KBM-7 (cell line): ENCODE measurements at places on chromosomes 16 and 17.

- DNase-seq: no peak
Measured at GRCh38 chr16:50539053-50539695, 9.0 kb upstream of the NKD1 start.

- no peak for DNase-seq
Measured at GRCh38 chr16:1990351-1991134, 773 bp downstream of the SYNGR3 start.

- DNase-seq: no peak
Measured at GRCh38 chr17:65030618-65031017, 25.9 kb downstream of the GNA13 start.

GRCh38 chr17:58329035-58329809 lies 627 bp upstream of the TSPOAP1 start:
- peak; percentile 98 for DNase-seq

DNA sequence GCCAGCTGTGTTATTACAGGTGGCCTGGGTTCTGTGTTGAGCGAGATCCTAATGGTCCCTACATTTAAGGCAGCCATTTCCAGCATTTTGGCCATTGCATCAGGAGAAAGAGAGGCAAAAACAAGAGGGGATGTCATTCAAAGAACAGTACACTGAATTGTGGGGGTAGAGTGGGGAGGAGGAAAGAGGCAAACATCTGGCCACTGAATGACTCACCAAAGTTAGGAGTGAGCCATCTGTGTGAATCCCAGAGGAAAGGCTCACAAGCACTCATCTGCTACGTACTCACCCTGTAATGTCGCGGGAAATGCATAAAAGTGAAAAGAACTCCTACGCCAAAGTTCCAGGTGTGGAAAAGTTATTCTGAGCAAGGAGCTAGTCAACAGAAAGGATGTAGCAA lies 16.7 kb downstream of the KRABD2 start:
- DNase-seq: peak; percentile 43

- DNase-seq: no peak
Measured at GRCh38 chr16:25030420-25031131, 15.4 kb upstream of the ARHGAP17 start.

- DNase-seq: no peak
Measured at GRCh38 chr16:74738113-74738541, 36.5 kb downstream of the FA2H start.

DNA sequence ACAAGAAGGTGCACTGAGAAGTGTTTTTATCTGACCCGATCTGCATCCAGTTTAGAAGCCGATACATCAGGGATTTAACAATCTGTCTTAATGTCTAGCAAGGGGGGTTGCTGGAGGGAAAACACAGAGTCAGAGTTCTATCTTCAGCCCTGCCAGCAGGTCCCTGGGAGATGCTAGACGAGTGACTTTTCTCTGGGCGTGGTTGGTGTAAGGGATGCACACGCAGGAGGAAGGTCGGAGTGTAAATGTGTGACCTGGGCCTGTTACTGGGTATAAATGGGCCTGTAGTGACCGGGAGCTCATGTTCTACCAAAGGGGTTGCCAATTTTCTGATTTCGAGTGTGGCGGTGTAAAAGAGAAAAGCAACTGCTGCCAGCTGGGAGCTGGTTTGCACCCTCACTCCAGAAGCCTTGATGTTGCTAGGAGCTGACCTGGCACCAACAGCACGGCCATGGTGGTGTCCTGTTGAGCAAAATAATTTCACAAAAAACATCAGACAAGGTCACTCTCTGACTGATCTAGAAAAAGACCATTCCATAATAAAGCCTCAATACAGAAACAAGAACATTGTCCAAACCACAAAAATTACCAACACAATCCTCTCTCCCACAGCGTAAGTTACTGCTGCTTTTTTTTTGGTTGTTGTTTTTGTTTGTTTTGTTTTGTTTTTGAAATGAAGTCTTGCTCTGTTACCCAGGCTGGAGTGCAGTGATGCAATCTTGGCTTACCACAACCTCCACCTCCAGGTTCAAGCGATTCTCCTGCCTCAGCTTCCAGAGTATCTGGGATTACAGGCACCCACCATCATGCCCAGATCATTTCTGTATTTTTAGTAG lies 1.3 kb upstream of the KCTD13 start:
- DNase-seq: no peak

DNA sequence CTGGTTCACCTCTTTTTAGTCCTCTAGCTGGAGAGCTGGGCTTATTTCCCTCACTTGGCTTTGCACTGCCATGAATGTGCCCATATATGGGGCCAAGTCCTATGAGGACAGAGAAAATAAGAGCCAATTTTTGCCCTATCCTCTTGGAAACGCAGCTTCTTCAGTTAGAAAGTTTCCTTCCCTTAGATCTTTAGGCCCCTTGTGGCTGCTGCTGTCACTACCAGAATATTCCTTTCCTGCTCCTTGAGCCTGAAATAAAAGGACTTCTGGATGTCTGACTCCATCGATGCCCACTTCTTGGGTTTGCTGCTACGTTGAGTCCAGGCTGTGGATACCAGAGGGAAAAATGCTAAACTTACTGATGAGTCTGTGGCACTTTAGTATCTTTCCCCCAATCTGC lies 487.1 kb downstream of the GRIN2A start:
- no peak for DNase-seq

DNA sequence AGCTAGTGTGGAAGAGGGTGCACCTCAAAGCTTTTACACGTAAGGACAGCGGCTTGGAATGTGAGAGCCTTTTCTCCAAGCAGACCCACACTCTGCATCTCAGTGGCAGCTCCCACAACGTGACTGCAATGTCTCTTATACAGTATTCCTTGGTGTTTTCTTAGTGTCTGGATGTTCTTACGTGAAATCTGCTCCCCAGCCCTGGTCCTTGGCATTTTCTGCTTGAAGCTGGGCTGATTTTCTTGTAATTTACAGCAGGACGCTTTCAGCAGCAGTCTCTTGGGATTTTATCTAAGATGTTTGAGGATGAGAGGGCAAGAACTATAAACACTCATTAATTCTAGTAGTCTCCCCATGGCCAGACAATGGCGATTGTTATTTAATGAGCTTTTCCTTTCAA lies 12.1 kb upstream of the POLR3E start:
- DNase-seq: no peak

GRCh38 chr16:1333149-1333812 lies at the start of gene BAIAP3:
BAIAP3 (plus strand) TSS chr16:1333645; CDS start chr16:1338550, 4,905 bp downstream.
- DNase-seq: no peak

DNA sequence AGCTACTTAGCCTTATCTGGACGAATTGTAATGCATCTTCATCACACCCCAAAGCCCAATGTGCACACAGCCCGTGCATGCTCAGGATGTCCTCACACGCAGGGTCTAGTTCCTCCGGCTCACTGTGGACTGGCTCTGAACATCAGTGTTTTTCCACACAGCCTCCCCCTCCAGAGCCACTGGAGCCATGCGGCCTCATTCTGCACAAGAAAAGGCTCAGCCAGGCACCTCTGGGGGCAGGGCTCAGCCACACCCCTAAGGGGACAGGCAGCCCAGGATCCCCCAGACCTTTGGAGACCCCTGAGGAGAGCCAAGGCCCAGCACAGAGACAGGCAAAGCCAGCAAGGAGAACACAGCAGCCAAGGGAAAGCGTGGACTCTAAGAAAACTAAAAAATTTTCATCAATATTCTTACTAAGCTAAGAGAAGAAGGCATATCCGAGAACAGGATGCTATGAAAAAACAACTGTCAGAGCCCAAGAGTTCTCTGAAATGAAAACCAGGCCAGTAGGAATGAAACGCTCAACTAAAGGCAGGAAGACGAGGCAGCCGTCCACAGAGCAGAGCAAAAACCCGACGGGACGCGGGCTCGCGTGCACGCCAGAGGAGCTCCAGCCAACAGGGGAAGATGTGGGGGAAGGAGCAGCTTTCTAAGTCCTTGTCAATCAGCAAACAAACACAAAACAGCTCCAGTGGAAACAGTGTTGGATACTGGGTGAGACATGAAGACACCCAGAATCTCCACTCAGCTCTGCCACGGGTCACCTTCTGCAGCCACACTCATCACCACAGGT lies 34.5 kb downstream of the MAP1LC3B start:
- no peak for DNase-seq

DNA sequence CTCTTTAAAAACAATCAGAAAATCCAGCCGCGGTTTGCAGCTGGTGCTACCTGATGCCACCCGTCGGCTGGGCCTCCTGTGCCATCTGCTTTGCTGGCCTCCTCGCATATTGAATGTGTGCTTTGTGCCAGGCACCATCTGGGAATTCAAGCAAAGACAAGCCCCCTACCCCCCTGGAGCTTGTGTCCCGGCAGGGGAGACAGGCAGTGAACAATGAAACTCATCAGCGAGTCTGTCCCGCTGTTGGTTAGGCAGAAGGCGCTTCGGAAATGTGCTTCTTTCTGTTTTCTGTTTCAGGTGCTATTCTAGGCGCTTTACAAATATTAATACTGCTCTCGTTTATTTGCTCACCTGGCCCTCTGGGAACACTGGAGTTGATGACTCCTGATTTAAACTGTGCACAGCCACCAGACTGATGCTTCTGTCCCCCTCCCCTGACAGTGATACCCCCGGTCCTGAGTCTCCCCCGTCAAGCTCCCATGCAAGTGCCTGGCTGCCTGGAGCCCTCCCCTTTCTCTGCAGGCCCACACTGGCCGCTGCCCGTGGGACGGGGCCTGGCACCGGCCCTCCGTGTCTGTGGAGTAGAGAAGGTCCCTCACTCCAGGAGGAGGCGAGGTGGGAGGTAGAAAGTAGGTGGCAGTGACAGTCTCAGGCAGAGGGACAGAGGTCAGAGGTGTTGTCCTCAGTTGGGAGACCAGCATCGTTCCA lies 126.1 kb upstream of the PLCG2 start:
- no peak for DNase-seq

DNA sequence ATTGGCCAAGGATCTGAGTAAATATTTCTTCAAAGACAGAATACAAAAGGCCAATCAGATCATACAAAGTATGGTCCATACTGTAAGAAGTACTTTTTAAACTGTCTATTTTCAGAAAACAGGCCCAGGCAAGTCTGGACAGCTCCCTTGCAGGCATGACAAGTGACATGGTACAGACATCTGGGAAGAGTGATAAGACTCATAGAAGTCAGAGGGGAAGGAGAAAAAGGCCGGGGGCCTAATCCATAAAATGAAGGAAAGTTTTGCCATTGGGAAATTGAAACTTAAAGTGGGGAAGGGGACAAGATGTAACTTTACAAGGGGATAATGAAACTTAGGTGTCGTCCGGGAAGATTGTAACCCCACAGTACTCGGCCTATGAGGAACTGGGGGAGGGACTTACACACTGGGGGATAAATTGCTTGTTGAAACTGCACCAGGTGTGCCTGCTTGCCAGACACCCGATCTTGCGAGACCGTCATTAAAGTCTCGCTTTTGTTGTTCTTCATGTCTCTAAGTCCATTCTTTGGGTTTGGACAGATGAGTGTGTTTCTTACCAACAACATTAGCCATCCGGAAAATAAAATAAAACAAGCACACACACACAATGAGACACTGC lies 684.0 kb downstream of the CDH11 start:
- peak; percentile 3 for DNase-seq

GRCh38 chr17:82976982-82977488 lies 102.4 kb upstream of the METRNL start:
- no peak for DNase-seq

GRCh38 chr17:82565551-82565950 lies 46.0 kb downstream of the FOXK2 start:
- no peak for DNase-seq

DNA sequence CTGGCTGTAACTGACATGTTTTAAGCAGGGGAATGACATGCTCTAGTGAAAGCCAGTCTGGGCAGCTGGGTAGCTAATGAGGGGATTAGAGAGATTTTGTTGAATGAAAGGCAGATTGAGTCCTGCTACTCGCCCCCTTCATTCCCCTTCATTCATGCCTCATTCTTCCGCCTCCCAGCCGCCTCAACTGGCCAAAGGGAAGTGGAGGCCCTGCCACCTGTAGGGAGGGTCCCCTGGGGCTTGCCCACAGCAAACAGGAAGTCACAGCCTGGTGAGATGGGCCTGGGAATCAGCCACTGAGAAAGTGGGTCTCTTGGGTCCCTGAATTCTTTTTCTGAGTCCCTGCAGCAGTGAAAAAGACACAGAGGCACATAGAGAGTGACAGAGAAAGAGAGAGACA lies 1.1 kb upstream of the CD19 start:
- peak; percentile 74 for DNase-seq

DNA sequence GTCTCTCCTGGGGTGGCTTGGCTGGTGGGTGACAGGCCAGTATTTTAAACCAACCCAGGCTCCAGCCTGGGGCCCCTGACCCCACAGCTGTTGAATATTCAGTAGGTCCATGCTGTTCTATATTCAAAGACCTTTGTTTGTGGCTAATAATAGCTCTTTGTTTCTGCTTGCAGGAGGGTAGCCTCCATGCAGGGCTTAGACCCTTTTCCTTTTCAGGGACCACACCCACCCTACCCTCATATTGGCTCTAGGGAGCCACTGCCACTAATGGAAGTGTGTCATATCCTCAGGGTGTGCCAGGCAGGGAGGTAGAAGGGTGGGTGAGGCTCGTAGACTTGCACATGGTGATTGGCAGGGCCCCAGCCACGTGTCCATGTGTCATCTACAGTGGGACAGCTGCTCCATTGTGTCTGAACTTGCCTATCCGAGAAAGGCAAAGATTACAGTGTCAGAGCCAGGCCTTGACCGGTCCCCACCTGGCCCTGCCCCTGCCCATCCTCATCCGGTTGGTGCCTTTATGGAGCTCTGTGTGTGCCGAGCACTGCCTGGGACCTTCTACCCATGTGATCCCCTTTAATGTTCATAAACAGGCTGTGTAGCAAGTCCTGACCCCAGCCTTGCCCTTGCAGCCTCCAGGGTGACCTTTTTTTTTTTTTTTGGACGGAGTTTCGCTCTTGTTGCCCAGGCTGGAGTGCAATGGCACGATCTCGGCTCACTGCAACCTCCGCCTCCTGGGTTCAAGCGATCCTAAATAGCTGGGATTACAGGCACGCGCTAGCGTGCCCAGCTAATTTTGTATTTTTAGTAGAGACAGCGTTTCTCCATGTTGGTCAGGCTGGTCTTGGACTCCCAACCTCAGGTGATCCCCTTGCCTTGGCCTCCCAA lies 22.1 kb downstream of the TMC7 start:
- no peak for DNase-seq
